ENCODE measurements at places on chromosomes 3 and 15.

- no peak for DNase-seq
Measured at GRCh38 chr15:67998599-67999133, 55.4 kb upstream of the PIAS1 start.

GRCh38 chr15:70576696-70577095, 186.7 kb downstream of the UACA start:
- no peak for DNase-seq

- no peak for DNase-seq
Measured at GRCh38 chr3:62926494-62926893, 51.3 kb upstream of the CADPS start.

GRCh38 chr3:108914774-108915641, 38.7 kb downstream of the GUCA1C start:
- DNase-seq = peak; percentile 72

- DNase-seq = no peak
Measured at GRCh38 chr3:190589326-190589725, 75.4 kb downstream of the IL1RAP start.

DNA sequence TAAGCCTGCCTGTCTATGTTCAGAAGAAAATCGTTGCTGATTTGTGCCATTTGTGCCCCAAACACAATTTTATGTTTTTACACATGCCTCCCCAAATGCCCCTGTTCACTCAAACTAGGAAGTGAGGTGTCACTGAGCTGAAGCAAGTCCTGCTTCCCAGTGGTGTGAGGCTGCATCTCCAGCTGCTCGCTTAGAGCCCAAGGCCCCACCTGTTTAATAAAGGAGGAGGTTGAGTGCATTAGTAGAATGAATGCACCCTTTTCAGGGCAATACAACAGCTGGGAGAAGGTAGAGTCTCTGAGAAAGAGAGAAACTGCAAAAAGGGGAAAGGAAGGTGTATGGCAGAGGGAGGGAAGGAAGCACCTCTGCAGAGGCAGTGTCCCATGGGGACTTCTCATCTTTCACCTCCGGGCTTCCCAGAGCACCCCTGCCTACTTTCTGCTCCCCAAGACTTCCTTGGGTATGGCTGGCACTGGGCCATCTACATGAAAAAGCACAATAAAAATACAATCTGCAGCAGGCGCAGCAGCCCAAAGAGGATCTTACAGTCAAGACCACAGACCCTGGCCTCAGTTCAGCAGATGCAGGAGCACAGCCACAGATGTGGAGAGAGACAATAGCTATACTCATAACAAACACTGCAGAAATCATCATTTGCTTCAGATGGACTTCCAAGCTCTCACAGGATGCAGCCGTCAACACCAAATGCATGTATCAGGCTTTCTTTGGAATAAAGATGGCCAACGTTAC, 165.9 kb downstream of the POLR2M start:
- DNase-seq = no peak

DNA sequence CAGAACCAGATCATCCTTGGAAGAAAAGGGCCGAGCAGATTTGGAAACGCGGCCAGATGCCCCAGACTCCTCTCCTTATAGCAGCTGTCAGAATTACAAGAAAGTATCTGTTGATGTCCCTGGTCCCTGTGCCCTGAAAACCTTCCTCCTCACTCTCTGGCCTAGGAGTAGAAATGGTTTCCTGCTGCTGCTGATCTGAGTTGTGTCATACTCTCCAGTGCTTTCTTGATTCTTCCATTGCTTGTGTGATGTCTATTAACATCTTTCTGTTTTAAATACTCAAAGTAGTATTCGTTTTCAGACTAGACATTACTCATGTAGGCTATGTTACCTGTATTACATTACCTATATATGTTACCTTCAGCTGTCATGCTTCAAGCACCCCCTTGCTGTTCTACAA, 26.8 kb upstream of the HERC1 start:
- no peak for DNase-seq

GRCh38 chr3:43855674-43856299, 165.0 kb downstream of the ABHD5 start:
- peak; percentile 76 for DNase-seq

GRCh38 chr3:21020681-21021080, 730.3 kb downstream of the ZNF385D start:
- no peak for DNase-seq

- DNase-seq = no peak
Measured at GRCh38 chr3:196117809-196118208, 35.9 kb upstream of the TFRC start.

DNA sequence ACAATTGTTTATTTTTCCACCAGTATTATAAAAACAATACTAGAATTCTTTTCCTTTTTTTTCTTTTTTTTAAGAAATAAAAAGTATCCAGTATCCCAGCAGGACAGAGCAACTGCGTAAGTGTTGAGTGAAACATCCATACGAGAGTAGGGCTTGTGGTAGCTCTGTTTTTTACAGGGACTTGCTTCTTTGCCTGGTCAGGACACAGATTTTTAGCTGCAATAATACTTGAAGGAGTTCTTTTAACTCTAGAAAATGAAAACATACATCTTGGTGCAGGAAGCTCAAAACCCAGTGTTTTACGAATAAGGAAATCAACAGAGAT, 297.7 kb upstream of the NR2E3 start:
- DNase-seq = no peak

GRCh38 chr3:190357468-190357867, 30.5 kb upstream of the CLDN16 start:
- DNase-seq = no peak
